ENCODE measurements at places on chromosomes 3 and 15. TPM values are rescaled to one million over a fixed set of nuclear protein-coding genes. Genes with fewer than 3 reads are reported as not detected.

The ERC2 gene
- 7.4 TPM for total RNA-seq

- H3K27ac ChIP-seq: no peak overlapping the region
- H3K36me3 ChIP-seq: no peaks in the 10 kb centered on the region
- no peaks in the 10 kb centered on the region for H3K27me3 ChIP-seq
- H3K4me3 ChIP-seq: no peak overlapping the region
- DNase-seq: peak; percentile 63
- H3K4me1 ChIP-seq: no peaks in the 10 kb centered on the region
Measured at GRCh38 chr3:100254168-100254777, 6.5 kb upstream of the TBC1D23 start.

DNA sequence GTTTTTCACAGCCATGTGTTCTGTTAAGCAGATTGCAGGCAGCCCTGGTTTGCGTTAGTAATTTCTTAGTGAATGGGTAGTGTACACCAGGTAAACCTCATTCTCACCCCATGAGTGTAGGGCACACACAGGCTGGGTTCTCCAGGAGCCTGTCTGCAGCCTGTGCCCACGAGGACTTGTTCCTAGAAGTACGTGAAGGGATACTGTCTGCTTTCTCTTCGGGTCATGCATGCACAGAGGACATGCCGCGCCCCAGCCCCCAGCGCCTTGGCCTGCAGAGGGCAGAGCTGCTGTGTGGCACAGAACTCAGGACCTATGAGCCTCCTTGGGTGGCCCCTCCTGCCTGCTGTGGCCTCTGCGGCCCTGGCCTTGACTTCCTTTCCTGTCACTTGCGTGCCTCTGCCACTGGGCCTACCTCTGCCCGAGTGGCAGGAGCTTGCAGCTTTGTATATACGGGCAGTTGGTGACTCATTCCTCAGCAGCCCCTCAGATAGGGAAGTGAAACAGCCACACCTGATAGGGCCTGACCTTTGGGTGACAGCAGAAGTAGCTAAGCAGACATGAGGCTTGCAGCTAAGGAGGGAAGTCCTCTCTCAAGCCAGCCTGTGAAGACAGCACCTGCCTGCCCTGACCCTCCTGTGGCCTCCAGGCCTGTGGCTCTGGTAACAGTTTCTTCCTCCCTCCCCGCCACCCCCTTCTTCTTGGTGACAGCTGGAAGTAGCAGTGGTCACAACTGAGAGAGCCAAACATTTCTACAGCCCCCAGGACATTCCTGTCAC lies 19.5 kb downstream of the PPCDC start:
- peak; percentile 34 for DNase-seq
- peaks cover 31% of the 10 kb centered on the region for H3K4me1 ChIP-seq
- no peak overlapping the region for H3K4me3 ChIP-seq
- H3K36me3 ChIP-seq: no peaks in the 10 kb centered on the region

The HIGD2B gene
- total RNA-seq: not detected

- H3K27ac ChIP-seq: no peak overlapping the region
- no peaks in the 10 kb centered on the region for H3K4me1 ChIP-seq
- H3K27me3 ChIP-seq: peaks cover 17% of the 10 kb centered on the region
- no peak overlapping the region for H3K4me3 ChIP-seq
- DNase-seq: no peak
Measured at GRCh38 chr3:128448491-128448890, 18.2 kb downstream of the DNAJB8 start.

GRCh38 chr3:45179163-45179562 lies 33.0 kb upstream of the CDCP1 start:
- no peak for DNase-seq
- H3K4me1 ChIP-seq: peaks cover 33% of the 10 kb centered on the region
- no peaks in the 10 kb centered on the region for H3K36me3 ChIP-seq
- no peak overlapping the region for H3K4me3 ChIP-seq
- H3K27me3 ChIP-seq: no peaks in the 10 kb centered on the region

DNA sequence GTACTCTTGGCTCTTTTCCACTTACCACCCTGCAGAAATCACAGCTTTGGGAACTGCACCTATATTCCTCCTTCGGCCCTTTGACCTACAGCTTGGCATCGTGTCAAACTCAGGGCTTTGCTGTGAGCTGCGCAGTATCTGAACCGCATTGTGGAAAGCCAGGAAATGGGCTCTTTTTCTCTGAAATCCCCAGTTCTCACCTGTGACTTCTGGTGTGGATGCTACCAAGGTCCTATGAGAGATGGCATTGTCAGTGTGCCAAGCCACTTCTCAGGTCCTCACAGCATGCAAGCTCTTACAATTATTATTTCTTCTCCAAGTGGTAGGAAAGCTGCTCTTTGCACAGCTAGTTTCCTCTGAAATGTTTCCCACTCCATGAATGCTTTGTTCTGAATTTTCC lies 450.6 kb upstream of the TBL1XR1 start:
- no peak overlapping the region for H3K27ac ChIP-seq
- no peaks in the 10 kb centered on the region for H3K36me3 ChIP-seq
- no peak for DNase-seq
- H3K4me1 ChIP-seq: no peaks in the 10 kb centered on the region

The CRYGS gene
- total RNA-seq: 2.1 TPM

GRCh38 chr3:171967137-171967783 lies 72.1 kb upstream of the FNDC3B start:
- peaks cover 23% of the 10 kb centered on the region for H3K4me1 ChIP-seq
- no peaks in the 10 kb centered on the region for H3K36me3 ChIP-seq
- H3K27ac ChIP-seq: peak overlapping the region; percentile 74
- no peaks in the 10 kb centered on the region for H3K27me3 ChIP-seq
- DNase-seq: peak; percentile 89
- H3K4me3 ChIP-seq: no peak overlapping the region

- H3K36me3 ChIP-seq: no peaks in the 10 kb centered on the region
- H3K4me1 ChIP-seq: peaks cover 8% of the 10 kb centered on the region
- no peak overlapping the region for H3K27ac ChIP-seq
- peaks cover 7% of the 10 kb centered on the region for H3K27me3 ChIP-seq
- no peak overlapping the region for H3K4me3 ChIP-seq
Measured at GRCh38 chr3:23052620-23053019, 150.5 kb upstream of the UBE2E2 start.

The SEMA3B gene
- 5.9 TPM for total RNA-seq

The CHRNA3 gene
- not detected for total RNA-seq

- H3K27ac ChIP-seq: no peak overlapping the region
- DNase-seq: peak; percentile 91
- no peaks in the 10 kb centered on the region for H3K36me3 ChIP-seq
- no peak overlapping the region for H3K4me3 ChIP-seq
Measured at GRCh38 chr15:47293466-47294162, 423.7 kb upstream of the SEMA6D start.

GRCh38 chr3:166897811-166898210 lies 482.3 kb downstream of the ZBBX start:
- H3K27ac ChIP-seq: no peak overlapping the region
- no peaks in the 10 kb centered on the region for H3K27me3 ChIP-seq
- H3K4me3 ChIP-seq: no peak overlapping the region
- no peaks in the 10 kb centered on the region for H3K4me1 ChIP-seq

DNA sequence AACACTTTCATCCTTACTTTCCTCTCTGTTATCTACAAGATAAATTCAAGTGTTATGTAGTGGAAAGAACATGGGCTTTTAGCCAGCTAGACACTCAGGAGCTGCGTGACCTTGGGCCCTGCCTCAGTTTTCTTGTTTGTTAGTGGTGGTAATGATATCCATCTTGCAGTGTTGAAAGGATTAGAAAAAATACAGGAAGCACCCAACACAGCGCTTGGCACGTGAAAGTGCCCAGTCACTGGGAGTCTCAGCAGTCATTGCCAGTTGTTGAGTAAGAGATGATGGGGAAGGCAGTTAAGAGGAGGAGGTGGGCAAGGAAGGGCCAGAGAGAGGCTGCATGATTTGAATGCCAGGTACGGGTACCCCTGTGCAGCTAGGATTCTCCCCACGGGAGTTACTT lies 5.3 kb downstream of the PDIA5 start:
- no peaks in the 10 kb centered on the region for H3K4me1 ChIP-seq
- no peak overlapping the region for H3K4me3 ChIP-seq
- DNase-seq: no peak
- peaks cover 3% of the 10 kb centered on the region for H3K27me3 ChIP-seq

DNA sequence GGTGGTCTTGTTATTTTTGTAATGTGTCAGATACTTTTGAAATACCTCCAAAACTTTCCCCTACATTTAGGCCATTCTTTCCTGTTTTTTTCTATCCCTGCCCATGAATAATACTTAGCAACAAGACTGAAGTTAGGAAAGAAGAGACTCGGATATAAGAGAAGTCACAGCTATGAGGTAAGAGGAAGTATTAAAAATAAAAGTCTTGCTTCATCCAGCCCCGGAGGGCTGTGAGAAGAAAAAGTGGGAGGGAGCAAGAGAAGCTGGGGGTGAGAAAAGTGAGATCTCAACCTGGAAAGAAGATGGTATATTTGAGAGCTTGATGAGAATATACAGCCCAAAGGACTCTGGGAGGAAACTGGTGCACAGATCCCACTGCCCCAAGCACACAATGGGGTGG lies 213.5 kb upstream of the CDIN1 start:
- no peak overlapping the region for H3K27ac ChIP-seq
- no peak for DNase-seq
- H3K4me1 ChIP-seq: peaks cover 21% of the 10 kb centered on the region
- H3K4me3 ChIP-seq: no peak overlapping the region

All from astrocyte (in vitro differentiated cells and primary cell).